ENCODE measurements at places on chromosomes 12 and 14.
A peak's percentile ranks its signal among the peaks of the same experiment; 100 is the strongest.

GRCh38 chr12:65879878-65880277 lies 55.6 kb downstream of the HMGA2 start:
- no peak for DNase-seq
- H3K4me3 ChIP-seq: no peak overlapping the region
- no peaks in the 10 kb centered on the region for H3K36me3 ChIP-seq
- H3K27ac ChIP-seq: no peak overlapping the region
- H3K27me3 ChIP-seq: no peaks in the 10 kb centered on the region

GRCh38 chr12:3132636-3133404 lies 55.6 kb downstream of the TSPAN9 start:
- DNase-seq: no peak
- H3K27me3 ChIP-seq: no peaks in the 10 kb centered on the region
- peaks cover 23% of the 10 kb centered on the region for H3K4me1 ChIP-seq
- H3K4me3 ChIP-seq: no peak overlapping the region
- no peak overlapping the region for H3K27ac ChIP-seq

DNA sequence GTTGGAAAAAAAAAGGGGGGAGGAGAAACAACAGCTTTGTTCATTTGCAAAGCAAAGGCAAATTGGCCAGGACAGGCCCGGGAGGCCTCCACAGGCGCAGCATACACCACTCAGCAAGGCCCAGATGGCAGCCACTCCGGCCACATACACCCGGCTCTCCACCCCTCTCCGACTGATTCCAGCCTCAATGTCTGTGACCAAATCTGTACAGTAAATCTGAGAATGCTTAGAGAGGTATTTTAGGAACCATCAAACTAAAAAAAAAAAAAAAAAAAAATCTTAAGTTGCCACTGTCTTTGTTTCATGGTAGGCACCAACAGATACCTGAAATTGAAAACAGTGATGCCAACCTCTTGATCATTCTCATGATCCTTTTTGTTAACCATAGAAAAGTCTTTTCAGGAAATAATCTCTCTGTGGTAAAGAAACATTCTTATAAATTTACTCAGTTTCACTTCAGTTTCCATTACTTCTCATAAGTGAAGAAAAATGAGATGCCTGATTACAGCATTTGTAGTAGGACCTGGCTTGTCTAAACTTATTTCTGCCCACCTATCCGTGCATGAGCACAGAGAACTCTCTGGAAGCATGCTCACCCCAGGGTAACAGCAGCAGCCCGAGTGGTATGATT lies 20.2 kb downstream of the VPS37B start:
- H3K27me3 ChIP-seq: no peaks in the 10 kb centered on the region
- DNase-seq: no peak
- H3K4me1 ChIP-seq: peaks cover 72% of the 10 kb centered on the region
- no peaks in the 10 kb centered on the region for H3K36me3 ChIP-seq

DNA sequence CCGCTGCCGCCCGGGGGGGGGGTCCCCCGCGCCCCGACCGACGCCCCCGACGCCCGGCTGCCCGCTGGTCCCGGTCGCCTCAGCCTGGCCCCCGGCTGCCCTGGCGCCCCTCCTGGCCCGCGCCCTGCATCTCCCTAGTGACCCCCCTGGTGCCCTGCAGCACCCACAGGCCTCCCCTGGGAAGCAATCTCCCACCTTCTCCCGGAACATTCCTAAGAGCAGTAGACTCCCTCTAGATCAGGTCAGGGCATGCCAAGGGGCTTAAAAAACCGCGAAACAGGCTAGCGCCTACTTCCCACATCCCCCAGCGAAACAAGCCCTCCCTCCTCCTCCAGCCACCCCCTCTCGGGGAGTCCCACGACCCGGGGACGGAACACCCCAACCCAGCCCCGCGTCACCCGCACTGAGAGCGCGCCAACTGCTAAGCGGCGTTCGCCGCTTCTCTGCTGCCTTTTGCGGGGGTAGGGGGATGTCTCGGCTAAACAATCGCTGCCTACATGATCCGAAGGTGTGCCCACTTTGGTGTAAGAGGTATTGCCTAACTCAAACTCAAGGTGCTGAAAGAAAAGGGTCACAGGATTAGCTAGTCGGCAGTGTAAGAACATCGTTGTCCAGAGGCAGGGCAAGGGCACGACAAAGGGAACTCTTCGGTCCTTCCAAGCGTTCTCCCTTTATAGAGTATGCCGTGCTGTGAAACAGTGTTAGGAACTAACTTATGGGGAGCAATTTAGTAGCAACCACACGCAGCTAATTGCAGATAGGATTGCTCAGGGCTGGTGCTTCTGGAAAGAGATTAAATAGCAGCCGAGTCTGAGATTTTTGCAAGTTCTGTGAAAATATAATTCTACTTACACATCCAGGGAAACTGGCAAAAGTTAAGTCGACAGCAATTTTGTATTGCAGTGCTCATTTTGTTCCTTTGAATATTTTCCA lies 619 bp upstream of the NTN4 start:
- peaks cover 3% of the 10 kb centered on the region for H3K4me1 ChIP-seq
- no peaks in the 10 kb centered on the region for H3K27me3 ChIP-seq
- peak overlapping the region; percentile 71 for H3K4me3 ChIP-seq
- DNase-seq: peak; percentile 61
- H3K27ac ChIP-seq: peak overlapping the region; percentile 81
- no peaks in the 10 kb centered on the region for H3K36me3 ChIP-seq

DNA sequence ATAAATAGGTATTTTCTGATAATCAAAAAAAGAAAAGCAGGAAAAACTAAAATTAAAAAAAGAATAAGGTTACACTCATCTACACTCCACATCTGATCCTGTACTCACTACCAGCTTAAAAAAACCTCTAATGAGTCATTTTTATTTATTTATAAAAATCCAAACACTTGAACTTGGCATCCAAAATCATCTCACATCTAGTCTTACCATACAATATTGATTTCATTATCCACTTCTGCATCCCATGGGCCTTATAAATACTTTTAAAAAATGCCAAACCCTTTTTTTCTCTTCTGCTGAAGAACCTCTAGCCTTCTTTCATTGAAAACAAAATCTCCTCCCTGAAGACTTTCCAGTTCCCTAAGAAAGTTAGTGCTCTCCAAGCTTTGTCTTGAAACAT lies 109.7 kb downstream of the TMTC3 start:
- no peaks in the 10 kb centered on the region for H3K4me1 ChIP-seq
- H3K36me3 ChIP-seq: no peaks in the 10 kb centered on the region
- no peaks in the 10 kb centered on the region for H3K27me3 ChIP-seq
- no peak overlapping the region for H3K27ac ChIP-seq

- DNase-seq: no peak
- H3K36me3 ChIP-seq: no peaks in the 10 kb centered on the region
- no peak overlapping the region for H3K27ac ChIP-seq
- H3K4me3 ChIP-seq: no peak overlapping the region
- H3K27me3 ChIP-seq: no peaks in the 10 kb centered on the region
These were observed 62.2 kb upstream of the LHX5 start for GRCh38 chr12:113533842-113534375.

DNA sequence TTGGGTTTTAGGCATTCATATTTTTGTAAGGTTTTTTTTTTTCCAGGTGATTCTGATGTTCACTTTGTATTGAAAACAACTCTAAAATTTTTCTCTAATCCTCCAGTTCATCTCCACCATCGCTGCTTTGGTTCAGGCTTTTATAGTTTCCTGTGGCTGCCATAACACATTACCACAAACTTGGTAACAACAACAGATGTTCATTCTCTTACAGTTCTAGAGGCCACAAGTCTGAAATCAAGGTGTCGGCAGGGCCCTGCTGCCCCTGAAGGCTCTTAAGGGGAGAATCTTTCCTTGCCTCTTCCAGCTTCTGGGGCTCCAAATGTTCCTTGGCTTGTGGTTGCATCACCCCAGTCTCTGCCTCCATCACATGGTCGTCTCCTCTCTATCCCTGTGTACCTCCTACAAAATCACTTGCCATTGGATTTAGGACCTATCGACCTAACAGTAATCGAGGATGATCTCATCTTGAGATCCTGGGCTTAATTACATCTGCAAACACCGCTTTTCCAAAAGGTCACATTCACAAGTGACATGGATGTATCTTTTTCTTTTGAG lies 55.2 kb downstream of the PELI2 start:
- H3K4me1 ChIP-seq: no peaks in the 10 kb centered on the region
- H3K27me3 ChIP-seq: no peaks in the 10 kb centered on the region
- DNase-seq: no peak
- H3K27ac ChIP-seq: no peak overlapping the region
- no peak overlapping the region for H3K4me3 ChIP-seq
- no peaks in the 10 kb centered on the region for H3K36me3 ChIP-seq

- peak; percentile 76 for DNase-seq
- no peak overlapping the region for H3K27ac ChIP-seq
- no peaks in the 10 kb centered on the region for H3K36me3 ChIP-seq
- H3K4me1 ChIP-seq: no peaks in the 10 kb centered on the region
- H3K27me3 ChIP-seq: no peaks in the 10 kb centered on the region
- H3K4me3 ChIP-seq: no peak overlapping the region
These were observed 159.8 kb upstream of the DAAM1 start for GRCh38 chr14:59028476-59029202.

All from testis (tissue), 5 donors.